ENCODE measurements at places on chromosomes 7 and 10.

DNA sequence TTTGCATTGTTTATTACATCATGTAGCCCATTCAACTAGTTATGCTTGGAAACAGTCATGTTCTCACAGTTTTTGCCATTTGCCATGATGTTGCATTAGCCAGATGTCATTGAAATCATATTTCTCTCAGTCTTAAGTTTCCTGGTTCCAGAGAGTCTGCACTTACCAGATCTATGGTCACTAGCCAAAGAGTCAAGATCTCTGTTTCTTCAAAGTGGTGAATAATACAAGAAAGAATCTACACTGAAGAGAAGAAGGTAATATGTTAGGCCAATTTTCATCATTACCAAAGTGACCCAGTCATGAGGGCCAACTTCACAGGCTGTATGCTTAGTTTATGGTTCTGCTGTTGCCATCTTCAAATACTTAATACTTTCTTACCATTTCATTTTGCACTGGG lies 89.0 kb upstream of the PHYHIPL start:
- no peak for DNase-seq

GRCh38 chr7:116971869-116972268 lies 18.6 kb downstream of the ST7 start:
- no peak for DNase-seq

- peak; percentile 7 for DNase-seq
Observed at GRCh38 chr7:144834641-144835144, 1.2 kb downstream of the TPK1 start.

GRCh38 chr10:62023329-62023728 lies 121.8 kb downstream of the ARID5B start:
- DNase-seq = no peak

DNA sequence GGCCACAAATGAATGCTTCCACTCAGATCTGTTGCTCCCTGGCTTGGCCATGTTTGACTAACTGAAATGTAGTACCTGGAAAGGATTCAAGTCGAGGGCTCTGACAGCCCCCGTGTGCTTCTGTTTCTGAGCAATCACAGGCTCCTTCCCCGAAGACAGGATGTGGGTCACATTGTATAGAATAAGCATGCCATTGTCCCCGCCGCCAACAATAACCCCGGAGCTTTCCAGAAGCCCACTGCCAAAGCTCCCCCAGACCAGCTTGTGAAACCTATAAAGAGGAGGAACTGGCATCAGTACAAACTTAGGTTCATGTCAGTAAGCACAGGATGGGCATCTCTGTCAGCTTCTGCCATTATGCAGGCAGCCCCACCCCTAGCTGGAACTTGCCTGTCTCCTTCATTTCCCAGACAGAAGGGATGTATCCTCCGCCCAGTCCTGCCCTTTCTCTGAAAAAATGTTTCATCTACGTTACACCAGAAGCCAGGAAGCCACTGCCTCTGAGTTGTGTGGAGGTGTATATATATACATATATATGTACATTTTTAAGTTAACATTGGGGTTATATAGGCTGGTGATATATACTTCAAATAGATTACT lies 10.3 kb downstream of the SEC31B start:
- no peak for DNase-seq

- no peak for DNase-seq
Observed at GRCh38 chr7:135330088-135330487, 96.5 kb downstream of the STRA8 start.

DNA sequence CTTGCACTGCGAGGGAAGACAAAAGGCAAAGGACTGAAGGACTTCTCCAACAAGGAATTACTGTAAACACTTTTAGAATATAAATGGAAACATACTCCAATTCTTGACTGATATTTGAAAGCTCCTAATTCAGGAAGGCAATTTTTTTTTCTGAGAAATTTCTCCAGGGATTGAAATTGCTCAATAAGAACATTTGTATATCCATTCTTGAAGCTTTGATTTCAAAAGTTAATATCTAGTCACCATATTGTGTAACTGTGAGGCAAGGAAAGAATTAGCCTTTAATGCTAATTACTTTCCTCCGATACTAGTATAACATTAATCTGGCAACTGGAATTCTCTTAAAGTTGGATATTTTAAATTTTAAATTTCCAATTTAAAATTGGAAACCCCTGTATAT lies 188.4 kb upstream of the COL1A2 start:
- DNase-seq = no peak

- no peak for DNase-seq
Observed at GRCh38 chr7:150969475-150969874, 8.6 kb downstream of the KCNH2 start.

DNA sequence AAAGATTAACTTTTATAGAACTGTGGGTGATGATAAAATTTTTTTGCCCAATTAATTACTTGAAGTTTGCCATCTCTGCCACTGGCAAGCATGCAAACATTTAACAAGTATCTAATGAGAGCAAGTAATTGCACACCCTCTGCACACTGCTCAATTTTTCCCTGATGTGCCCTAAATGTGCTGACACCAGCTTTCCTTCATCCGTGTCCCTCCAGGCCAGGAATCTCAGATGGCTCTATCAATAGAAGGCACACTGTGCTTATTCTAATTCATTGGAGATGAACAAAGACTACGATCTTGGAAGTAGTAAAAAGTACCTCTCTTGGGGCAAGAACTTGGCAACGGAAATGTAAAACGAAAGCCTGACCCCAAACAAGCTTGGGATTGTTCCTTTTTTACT lies 212.1 kb downstream of the GPR37 start:
- DNase-seq = no peak

- DNase-seq = peak; percentile 64
Observed at GRCh38 chr7:158125091-158125490, 462.5 kb downstream of the PTPRN2 start.
